H1 (cell line): ENCODE measurements at places on chromosomes 5 and 9.

DNA sequence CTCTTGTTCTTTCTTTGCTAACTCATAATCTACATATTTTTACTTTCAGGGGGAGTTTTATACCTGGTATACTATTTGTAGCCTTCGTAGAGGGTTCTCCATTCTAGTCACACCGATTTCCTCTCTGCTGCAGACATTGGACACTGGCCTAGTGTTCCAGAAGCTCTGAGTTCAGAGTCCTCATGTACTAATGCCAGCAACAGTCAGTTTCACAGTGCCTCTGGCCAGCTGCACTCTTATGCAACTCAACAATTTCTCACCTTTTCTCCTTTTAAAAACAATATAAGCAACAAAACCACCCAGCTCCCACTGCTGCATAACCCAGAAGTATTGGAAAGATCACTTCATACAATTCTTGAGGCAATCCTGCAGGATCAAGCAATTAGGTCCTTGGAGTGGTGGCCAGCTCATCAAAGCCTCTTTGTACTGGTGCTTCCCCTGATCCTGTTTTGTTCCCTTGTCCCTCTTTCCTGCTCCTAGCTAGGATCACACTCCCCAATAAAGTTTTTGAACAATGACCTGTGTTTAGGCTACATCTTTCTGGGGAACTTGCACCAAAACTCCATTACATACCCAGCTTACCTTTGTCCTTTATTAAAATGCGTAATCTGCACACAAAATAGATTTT, 98.1 kb upstream of the TUT7 start:
- no peak for DNase-seq

DNA sequence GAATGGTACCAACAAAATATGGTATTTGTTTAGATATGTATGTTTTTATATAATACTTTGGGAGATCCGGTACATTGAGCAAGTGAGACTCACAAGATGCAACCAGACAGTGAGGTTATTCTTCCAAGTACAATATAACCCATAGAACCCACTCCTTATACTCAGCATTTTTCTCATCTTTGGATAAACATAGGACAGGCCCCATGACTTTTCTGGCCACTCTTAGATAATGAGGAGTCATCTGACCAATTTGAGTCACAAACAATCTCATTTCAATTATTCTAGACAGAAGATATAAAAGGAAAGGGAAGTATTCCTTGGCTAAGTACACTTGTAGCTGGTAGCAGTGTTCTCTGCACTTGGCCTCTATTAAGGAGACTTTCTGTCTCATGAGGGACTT, 150.2 kb downstream of the SGCD start:
- DNase-seq: no peak

- DNase-seq: no peak
Measured at GRCh38 chr9:134514503-134514902, 127.1 kb upstream of the COL5A1 start.

- DNase-seq: no peak
Measured at GRCh38 chr9:126084696-126085095, 241.9 kb upstream of the MVB12B start.

- no peak for DNase-seq
Measured at GRCh38 chr5:11426442-11426841, 477.8 kb downstream of the CTNND2 start.

DNA sequence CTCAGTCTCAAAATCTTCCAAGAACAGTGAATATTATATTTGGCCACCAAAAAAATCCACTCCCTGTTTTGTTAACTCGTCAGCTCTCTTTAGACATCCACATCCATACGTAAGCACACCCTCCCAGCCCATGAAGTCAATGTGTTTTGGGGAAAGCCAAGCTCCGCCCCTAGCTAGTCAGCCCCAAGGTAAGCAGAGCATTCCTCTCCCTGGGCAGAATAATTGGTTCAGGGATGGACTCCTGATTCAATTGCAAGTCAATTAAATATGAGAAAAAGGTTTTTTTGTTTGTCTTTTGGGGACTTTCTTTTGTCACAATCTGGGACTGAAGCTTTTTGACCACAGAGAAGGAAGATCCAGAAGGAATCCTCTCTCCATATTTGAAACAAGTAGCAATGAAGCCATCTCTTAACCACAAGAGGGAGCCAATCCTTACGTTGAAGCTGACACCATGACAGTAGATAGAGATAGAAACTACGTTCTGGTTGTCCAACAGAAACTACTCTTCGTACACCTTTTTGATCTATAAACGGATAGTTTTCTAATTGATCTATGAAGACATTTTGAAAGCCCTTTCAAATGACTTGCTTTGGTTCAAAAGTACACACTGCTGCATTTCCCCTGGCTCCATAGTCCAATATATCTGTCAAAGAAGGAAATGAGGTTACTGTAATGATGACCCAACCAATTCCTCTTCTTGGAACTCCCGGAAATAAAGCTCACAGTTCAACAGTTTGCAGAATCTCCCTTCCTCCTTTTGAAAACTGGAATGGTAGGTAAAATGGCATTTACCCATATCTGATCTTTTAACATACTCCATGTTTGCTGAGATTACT, 166.4 kb downstream of the TLE1 start:
- DNase-seq: no peak

DNA sequence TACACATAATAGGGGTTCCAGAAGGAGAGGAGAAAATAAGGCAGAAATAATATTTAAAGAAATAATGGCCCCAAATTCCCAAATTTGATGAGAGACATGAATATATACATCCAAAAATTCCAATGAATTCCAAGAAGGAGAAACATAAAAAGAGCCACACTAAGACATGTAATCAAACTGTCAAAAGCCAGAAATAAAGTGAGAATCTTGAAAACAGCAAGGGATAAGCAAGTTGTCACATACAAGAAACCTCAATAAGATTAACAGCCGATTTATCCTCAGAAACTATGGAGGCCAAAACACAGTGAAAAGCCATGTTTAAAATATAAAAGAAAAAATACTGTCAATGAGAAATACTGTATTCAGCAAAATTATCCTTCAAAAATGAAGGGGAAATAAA, 14.5 kb downstream of the CATSPER3 start:
- DNase-seq: no peak
